ENCODE measurements at places on chromosomes 2 and 18.

DNA sequence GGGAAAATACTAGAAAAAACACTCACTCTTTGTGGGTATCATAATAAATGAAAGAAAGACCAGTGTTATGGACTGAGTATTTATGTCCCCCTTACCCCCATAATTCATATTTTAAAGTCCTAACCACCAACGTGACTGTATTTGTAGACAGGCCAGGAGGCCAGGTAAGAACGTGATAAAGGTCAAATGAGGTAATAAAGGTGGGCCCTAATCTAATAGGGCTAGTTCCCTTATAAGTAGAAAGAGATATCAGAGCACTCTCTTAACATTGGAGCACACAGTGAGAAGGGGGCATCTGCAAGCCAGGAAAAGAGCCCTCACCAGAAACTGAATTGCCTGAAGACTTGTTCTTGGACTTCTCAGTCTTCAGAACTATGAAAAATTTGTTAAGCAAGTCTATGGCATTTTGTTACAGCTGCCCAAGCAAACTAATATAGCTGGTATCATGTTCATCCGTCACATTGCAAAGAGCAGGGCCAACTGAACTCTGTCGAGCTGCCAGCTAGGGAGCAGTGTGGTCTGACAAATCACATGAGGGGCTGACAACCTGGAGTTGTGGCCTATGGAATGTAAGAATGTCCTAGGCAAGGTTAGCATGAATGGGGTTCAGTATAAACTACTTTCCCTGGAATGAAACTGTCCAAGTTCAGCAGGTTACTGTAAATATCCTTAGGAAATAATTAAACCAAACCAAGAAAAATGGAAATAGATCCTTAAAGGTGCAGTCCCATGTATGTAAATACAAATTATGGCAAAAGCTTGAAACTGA, 280.9 kb downstream of the ZNF385B start:
- no peak for DNase-seq

- no peak for DNase-seq
Measured at GRCh38 chr2:100755441-100755840, 64.5 kb upstream of the NPAS2 start.

DNA sequence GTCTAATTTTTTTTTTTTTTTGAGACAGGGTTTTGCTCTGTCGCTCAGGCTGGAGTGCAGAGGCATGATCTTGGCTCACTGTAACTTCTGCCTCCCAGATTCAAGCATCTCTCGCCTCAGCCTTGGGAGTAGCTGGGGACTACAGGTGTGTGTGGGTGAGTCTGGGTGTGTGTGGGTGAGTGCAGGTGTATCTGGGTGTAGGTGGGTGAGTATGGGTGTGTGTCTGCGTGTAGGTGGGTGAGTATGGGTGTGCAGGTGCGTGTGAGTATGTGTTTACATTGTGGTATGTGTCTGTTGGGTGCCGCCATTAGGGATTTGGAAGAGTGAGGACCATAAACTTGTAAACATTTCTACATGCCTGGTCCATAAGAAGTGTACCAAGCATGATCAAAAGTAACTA, 1.5 kb upstream of the RAB6C start:
- DNase-seq = no peak

DNA sequence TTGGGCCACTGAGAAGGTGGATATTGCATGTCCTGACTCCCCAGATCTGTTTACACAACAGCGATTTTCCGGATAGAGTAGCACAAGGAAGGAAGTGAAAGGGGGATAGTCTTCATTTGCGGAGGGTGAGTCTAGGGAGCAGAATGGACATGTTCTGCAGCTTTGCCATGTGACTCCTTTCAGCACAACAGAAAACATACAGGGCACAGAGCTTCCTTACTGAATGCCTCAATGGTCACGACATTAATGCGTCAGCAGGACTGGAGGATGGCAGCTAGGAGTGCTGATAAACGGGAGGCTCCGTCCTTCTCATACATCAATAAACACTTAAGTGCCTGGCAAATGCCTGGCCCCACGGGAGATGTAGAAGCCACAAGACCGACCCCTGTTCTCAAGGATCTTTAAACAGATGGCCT, 163.0 kb downstream of the FAM210A start:
- no peak for DNase-seq

DNA sequence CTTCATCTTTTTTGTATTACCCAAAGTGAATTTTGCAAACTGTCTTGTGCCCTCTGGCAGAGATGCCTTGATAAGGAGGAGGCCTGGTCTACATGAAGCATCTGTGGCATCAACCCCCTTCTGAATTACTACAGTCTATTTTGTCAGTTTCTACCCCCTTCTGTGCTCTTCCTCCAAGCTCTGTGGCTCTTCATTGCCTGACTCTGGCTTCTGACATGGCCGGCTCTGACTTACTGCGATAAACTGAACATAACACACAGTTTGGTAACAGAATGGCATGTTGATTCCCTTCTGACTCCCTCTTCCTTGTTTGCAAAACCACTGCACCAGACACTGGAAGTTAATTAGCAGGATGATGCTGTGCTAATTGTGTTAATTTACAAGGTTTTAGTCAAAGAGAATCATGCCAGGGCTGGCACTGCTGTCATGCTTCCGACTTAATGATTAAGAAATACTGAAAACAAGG, 122.5 kb downstream of the FIGN start:
- no peak for DNase-seq
